ENCODE measurements at places on chromosomes 7 and 10.

DNA sequence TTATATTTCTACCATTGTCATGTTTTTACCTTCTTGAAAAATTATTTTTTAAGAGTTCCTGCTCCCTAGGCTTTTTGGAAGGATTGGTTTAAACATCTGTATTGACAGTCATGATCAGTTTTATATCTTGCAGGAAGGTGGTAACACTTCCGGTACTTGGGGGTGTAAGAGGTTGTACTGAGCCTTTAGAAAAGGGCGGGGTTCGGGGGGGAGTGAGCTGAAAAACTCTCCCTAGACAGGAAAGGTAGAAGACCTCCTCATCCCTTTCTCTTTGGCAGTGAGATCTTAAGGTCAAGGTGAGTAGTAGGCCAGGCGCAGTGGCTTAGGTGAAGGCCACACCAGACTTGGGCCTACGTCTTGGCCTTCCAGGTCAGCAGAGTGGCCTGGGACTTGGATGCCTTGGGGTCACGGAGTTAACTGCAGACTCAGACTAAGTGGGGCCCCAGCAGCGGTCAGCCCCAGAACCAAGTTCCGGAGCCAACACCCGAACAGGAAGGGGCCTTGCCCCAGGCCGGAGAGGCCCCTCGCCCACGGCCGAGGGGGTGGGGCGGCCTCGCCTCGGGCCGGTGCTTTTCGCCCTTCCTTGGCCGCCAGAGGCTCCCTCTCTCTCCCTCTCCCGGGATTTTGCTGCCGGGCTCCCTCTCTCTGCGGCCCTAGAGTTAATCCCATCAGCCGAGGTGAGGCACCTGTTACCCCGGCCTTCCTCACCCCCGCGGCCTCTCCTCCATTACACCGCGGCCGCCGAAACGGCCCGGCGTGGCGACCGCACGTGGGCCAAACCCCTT is at the start of gene PPP1R9A:
Gene PPP1R9A, plus strand, starts transcription at position 569 of the 785 bp plus-strand sequence. CDS start 2,520 bp downstream, outside the sequence.
- H3K27ac ChIP-seq = no peak within 1 kb of the TSS
- no peaks in the 10 kb centered on the region for H3K36me3 ChIP-seq
- DNase-seq = no peak

- DNase-seq = no peak
- no peak overlapping the region for H3K4me3 ChIP-seq
- H3K27ac ChIP-seq = no peak overlapping the region
- peaks cover 20% of the 10 kb centered on the region for H3K4me1 ChIP-seq
These were observed 5.4 kb upstream of the HERPUD2 start for GRCh38 chr7:35700333-35700732.

DNA sequence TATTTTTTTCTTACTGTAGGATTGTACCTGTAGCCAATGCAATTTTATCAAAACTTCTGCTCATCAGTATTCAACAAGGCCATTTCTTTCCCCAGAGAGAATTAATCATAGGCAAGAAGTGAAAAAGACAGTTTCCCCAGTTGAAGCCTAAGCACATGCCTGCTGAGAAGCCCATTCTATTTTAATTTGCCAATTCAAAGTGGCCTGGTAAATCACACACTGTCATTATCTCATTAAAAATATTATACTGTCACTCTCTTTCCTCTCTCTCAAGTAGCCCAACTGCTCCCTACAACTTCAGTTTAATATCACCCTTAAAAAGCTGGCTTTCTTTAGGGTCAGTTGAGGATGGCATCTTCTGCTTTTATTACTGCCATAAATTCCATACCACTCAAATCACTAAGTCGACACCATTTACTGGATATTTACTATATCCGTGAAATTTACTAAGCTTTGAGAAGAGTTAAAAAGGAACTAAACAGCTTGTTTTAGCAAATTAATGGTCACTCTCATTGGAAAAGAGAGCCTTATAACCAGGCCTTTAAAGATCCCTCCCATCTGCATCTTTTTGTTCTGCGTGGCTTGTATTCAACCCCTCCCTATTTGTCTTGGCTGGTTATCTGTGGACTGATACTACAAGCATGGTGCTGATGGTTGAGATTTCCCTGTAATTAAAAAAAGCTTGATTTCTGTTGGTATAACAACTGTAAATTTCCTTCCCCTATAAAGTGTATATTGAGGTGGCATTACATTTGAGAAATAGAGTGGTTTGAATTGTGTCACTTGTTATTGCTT is 30.6 kb downstream of the COL28A1 start:
- no peaks in the 10 kb centered on the region for H3K27me3 ChIP-seq
- no peaks in the 10 kb centered on the region for H3K4me1 ChIP-seq
- DNase-seq = no peak
- H3K4me3 ChIP-seq = no peak overlapping the region
- H3K27ac ChIP-seq = no peak overlapping the region

- no peak overlapping the region for H3K27ac ChIP-seq
- H3K4me3 ChIP-seq = no peak overlapping the region
- DNase-seq = no peak
- no peaks in the 10 kb centered on the region for H3K36me3 ChIP-seq
These were observed 23.0 kb downstream of the ASB4 start for GRCh38 chr7:95508780-95509179.

GRCh38 chr10:29798921-29799690 is 164.3 kb upstream of the SVIL start:
- H3K27ac ChIP-seq = no peak overlapping the region
- H3K4me3 ChIP-seq = no peak overlapping the region
- H3K4me1 ChIP-seq = peaks cover 4% of the 10 kb centered on the region
- DNase-seq = no peak
- no peaks in the 10 kb centered on the region for H3K36me3 ChIP-seq

GRCh38 chr7:977326-978048 is 2.1 kb upstream of the COX19 start:
- H3K4me3 ChIP-seq = no peak overlapping the region
- no peak overlapping the region for H3K27ac ChIP-seq
- H3K36me3 ChIP-seq = peaks cover 35% of the 10 kb centered on the region
- H3K4me1 ChIP-seq = peaks cover 10% of the 10 kb centered on the region
- DNase-seq = no peak
- H3K27me3 ChIP-seq = no peaks in the 10 kb centered on the region

DNA sequence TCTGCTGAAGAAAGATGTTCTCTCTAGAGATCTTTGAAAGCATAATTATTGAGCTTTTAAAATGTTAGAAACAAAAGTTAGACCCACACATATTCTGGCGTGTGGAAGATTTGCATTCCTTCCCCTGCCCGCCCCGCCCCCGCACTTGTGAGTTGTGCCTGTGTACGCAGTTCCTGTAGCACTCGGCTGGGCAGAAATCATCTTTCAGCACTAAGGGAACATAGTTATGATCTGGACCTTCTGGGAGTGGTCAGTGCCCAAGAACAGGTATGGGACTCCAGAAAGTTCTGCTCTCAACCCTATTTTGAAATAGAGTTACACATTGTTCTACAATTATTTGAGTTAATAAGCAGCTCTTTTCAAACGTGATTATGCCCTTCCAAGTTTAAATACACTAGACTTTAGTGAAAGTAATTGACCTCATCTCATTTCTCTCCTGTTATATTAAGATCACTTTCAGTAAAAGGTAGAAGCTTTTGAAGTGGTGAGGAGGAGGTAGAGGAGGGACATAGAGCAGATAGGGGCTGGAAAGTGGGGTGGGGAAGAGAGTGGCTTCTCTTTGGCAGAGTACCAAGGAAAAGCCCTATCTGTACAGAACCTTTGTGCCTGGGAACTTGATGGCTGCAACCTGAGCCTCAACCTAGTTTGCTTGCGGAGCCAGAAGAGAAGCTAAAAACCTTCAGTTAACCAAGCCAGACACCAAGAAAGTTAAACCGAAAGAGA is 5.7 kb downstream of the BLVRA start:
- H3K27me3 ChIP-seq = no peaks in the 10 kb centered on the region
- no peak for DNase-seq
- H3K36me3 ChIP-seq = peaks cover 3% of the 10 kb centered on the region

- H3K27me3 ChIP-seq = no peaks in the 10 kb centered on the region
- H3K4me1 ChIP-seq = no peaks in the 10 kb centered on the region
- H3K27ac ChIP-seq = peak overlapping the region; percentile 33
- H3K4me3 ChIP-seq = no peak overlapping the region
These were observed 26.9 kb downstream of the CRHR2 start for GRCh38 chr7:30655096-30655970.

Measured in effector memory CD8-positive, alpha-beta T cell (primary cell).